Effector memory CD4-positive, alpha-beta T cell (primary cell): ENCODE measurements at places on chromosomes 6 and 20.

- DNase-seq: no peak
Observed at GRCh38 chr6:4543596-4543995, 232.6 kb upstream of the CDYL start.

DNA sequence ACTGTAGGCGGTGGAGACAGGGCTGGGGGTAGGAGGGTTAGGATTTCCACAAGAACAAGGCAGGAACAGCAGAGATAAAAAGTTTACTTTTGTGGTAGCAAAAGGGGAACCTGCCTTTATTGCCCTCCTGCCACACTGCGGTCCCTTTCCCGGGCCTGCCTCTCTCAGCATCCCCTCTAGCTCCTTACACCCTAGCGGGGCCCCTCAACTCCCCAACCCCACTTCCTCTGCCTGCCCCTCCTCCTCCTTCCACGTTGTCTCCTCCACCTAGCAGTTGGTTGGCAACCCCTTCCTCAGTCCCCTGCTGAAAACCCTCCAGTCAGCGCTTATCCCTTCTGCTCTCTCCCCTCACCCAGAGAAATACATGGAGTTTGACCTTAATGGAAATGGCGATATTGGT, 714 bp downstream of the AIF1 start:
- no peak for DNase-seq

DNA sequence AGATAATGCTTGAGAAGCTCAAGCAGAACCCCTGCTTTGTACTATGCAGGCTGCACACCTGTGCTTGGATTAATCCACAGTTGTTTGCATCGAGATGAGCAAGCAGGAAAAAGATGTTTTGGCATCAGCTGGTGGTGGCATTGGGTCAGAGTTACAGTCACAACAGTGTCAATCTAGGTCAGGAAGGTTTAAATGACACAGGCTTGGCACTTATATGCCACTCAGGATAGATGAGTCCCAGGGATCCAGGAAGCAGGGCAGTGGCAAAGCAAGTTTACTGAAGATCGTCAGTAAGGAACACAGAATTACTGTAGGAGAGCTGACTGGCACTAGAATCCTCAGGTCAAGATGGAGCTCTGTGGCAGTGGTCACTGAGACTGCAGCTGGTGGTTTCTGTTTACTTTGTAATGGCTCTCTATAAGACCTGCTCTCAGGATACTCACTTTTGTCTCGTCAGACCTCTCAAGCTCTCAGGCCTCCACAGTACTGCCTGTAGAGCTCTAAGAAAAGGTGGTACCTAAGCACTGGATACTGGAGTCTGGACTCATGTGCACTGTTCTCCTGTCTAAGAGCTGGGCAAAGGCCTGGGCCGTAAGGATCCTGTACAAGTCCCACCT, 110.1 kb upstream of the HS3ST5 start:
- DNase-seq: no peak

DNA sequence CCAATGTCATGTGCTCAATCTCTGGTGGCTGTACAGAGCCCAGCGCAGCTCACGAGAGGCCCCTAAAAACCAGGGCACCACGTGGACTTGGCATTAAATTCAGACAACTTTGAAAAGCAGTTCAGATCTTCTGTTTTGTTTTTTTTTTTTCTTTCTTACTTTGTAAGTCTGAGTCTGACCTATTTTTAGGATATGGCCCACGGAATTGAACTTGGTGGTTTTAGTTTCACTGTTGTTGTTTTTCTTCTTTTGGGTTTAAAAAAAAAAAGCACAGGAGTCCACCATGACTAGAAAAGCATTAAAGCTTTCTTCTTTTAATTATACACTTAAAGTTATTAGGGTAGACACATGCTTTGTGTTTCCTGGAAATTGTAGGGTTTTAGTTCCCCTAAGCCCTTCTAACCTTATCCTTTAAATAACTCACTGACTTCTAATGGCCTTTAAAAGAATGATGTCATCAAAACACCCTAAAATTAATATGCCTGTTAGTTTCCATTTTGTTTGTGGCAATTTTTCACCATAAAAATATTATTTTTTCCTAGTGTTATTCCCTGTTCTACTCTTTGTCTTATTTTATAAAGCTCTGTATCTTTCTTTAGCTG, 48.5 kb upstream of the CCN2 start:
- DNase-seq: no peak

DNA sequence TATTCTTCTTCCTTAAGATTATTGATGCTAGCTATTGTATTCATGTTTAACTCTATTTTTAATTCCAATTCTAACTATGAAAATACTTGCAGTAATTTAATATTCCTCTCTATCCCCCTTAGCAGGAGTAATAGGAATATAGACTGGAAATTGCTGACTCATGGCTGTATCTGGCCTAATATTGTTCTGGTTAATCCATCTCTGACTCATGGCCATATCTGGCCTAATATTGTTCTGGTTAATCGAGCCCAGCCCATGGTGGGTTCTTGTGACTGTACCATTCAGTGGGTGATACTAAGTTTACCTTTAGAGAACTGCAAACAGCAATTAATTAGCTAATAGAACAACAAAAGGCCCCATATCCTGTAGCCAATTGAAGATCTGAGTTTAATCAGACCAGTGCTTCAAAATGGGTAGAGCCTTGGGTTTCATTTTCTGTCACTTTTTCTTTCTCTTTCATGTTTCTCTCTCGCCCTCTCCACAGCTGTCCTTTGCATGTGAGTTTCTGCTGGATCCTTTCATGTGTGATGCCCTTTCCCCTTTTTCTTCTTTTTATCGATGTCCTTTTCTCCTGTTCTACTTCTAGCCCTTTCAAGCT, 50.6 kb downstream of the SLC22A3 start:
- DNase-seq: no peak

- no peak for DNase-seq
Observed at GRCh38 chr6:167717867-167718266, 108.8 kb upstream of the AFDN start.

DNA sequence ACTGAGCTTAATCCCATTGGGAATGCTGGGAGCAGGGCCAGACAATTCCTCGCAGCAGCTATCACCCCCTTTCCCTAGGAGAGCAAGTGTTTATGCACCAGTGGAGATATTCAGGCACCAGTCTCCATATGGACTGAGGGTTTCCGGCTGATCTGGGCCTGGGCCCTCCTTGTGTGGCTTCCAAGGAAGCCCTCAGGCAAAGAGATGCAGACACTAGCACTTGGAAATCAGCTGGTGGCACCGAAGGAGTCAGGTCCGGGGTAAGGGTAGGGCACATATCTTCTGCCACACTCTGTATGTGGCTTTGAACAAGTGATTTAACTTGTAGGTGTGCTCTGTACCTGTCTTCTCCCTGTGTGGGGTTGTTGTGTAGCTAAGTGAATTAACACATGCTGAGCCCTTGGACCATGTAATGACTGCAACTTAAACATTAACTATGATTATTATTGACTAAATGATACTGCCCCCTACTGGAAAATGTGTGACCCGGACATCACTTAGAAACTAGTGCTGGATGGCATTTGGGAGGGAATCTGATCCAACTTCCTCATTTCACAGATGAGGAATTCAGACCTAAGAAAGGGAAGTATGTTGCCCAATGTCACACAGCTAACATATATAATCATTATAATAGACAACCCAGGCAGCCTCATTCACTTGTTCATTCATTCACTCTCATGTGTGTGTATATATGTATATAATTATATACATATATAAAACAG, 19.3 kb upstream of the WFDC2 start:
- no peak for DNase-seq

DNA sequence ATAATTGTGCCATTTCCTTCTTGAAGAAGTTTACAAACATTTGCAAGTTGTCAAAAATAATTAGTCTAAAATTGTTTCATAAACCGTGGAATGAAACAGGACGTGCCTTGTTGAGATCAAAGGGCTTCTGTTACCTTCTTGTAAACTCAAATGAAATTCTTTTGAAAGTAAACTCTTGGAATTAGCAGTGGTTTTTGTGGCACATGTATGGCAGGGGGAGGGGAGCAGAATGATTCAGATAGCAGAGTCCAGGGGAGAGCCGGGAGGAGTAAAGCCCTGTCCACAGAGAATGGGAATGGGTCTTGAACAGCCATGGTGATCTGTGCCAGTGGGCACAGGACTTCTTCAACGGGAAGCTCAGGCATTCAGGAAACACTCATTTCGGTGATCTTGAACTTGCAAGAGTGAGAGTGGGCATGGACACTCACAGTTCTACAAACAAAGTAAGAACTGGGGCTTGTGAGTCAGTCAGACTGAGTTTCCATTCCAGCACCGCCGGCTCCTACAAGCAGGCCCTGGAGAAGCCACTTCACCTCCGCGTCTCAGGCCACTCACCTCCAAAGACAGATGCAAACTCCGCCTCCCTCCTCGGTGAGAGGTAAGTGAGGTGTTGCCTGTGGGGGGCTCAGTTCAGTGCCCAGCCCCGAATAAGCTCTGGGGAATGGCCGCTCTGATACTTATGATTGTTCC, 143.1 kb downstream of the CDH26 start:
- no peak for DNase-seq

- no peak for DNase-seq
Observed at GRCh38 chr20:32006053-32006452, 4.2 kb upstream of the CCM2L start.

DNA sequence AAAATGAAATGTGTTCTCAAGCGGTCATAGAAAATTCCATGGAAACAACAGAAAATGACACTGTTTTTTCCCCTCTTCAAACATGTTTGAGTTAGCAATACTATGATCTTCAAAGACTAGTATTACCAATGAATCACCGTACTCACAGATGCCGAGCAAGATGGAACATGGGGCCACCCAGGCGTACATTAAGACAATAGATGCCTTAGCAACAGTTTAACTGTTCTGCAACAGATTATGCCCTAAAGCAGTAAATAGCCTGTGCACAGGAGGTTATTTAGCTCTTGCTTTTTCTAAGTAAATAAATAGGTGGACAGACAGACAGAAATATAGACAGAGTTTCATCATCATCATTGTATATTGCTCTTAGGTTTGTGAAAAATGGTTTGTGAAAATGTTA, 284.0 kb upstream of the DEFB112 start:
- no peak for DNase-seq

DNA sequence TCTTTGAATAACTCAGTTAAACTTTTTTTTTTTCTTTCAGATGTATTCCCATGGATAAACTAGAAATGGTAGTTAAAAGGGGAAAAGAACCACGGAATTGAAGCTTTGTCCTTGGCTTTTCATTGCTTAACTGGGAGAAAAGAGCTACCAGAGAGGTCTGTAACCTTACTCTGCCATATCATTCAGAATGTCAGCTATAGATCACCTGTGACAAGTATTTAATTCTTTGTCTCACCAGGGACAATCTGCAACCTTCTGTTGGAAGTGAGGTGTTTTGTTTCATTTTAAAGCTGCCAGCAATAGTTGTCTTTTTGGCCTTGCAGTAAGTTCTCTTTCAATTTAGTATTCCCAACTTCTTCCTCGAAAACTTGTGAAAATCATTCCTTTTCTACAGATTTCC, 618.4 kb downstream of the FRK start:
- DNase-seq: no peak

DNA sequence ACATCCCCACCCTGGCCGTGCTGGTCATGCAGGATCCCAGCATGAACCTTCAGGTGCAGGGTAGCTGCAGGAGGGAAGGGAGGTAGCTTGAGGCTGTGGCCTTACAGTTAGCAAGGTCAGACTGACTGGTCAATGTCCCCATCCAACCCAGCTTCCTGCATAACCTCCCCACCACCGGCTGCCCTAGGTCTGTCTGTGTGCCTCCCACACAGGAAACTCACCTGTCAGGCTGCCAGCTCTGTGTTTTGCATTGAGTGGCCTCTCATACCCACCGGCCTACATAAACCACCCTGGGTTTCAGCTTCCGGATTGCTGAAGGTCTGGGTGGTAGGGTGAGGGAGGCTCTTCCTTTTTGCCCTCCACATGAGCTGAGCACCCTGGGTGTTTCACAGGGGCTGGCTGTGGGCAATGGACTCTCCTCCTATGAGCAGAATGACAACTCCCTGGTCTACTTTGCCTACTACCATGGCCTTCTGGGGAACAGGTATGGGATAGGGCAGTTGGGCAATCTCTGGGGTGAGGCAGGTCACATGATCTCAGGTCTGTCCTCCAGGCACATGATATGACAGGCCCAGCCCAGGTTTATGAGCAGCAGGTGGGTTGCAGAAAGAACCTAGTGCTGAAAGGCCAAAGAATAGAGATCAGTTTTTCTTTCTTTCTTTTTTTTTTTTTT, 1.8 kb downstream of the CTSA start:
- DNase-seq: no peak

GRCh38 chr6:38387461-38387860, 252.3 kb downstream of the BTBD9 start:
- no peak for DNase-seq

GRCh38 chr6:31438222-31438621, 34.8 kb downstream of the MICA start:
- DNase-seq: no peak

DNA sequence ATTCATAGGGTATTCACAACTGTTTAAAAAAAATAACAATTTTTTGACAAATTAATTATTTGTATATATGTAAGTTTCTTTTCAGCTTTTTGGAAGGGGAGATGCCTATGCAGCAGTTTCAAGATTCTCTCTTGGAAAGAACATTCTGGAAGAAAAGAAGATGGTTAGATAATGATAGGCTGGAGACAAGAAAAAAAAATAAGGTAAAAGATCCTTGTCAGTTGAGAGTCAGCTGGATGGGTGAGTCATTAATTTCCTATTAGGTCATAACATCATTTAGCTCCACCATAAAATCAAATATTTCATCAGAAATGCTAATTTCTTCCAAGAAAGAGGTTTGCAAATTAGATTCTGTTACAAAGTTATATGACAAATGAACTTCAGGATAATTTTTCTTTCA, 880.4 kb downstream of the EPHA7 start:
- no peak for DNase-seq

- no peak for DNase-seq
Observed at GRCh38 chr20:21147593-21147992, 21.7 kb downstream of the KIZ start.

DNA sequence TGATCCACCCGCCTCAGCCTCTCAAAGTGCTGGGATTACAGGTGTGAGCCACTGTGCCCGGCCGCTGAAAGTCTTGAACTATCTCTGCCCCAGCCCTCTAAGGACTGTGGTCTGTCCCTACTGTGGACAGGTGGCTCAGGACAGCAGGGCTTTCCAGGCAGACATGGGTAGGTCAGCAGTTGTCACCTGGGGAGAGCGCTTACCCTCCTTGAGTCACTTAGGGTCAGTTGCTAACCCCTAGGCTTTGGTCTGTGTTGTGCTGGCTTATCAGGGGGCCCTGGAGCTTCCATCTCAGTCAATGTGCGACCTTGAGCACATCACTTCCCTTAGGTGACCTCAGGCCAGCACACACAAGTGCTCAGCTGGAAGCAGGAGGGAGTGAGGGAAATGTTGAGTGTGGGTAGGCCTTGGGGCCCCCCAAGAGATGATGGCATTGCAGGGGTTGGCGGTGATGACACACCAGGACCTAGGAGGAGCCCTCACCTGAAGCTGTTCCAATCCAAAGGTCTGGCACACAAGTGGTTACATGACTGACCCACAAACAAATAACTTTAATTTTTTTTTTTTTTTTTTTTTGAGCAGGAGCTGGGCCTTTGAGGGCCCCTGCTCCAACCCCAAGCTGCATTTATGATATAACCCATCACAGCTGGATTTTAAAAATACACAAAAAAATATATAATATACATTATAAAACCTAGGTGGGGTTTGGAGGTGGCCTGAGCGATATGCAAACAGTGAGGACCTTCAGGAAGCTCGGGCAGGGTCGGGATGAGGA, 5.1 kb downstream of the RPL10A start:
- DNase-seq: no peak

GRCh38 chr20:51354191-51354768, 188.2 kb downstream of the NFATC2 start:
- no peak for DNase-seq
